ENCODE measurements at places on chromosomes 11 and 22. TPM values are rescaled to one million over a fixed set of nuclear protein-coding genes. Genes with fewer than 3 reads are reported as not detected.
A peak's percentile ranks its signal among the peaks of the same experiment; 100 is the strongest.

- no peak for DNase-seq
These were observed 31.3 kb upstream of the MMP13 start for GRCh38 chr11:102986815-102987214.

- no peak for DNase-seq
These were observed 29.2 kb upstream of the PPARA start for GRCh38 chr22:46121079-46121478.

DNA sequence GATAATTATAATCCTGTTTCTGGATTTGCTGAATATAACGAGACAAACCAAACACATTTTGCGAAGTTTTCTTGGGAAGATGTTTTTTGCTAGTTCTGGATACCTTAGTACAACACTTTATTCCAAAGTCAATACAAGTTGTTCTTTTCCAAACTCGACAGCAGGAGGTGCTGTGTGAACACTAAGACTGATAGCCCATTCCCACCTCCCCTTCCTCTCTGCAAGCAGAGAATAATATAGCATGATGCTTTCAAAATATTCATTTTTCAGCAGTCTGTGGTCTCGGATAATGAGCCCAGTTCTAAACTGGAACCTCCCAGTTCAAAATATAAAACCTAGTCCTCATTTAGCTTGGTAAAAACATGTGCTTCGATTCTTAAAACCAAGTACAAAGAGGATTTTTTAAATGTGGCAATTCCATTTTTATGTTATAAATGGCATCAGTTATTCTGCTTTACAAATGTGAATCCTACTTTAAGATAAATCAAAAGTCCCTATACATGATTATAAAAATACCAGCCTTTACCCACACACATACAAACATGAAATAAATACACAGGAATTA, 129.1 kb downstream of the DCDC1 start:
- peak; percentile 4 for DNase-seq

- no peak for DNase-seq
These were observed 3.1 kb upstream of the PIK3IP1 start for GRCh38 chr22:31295360-31295759.

DNA sequence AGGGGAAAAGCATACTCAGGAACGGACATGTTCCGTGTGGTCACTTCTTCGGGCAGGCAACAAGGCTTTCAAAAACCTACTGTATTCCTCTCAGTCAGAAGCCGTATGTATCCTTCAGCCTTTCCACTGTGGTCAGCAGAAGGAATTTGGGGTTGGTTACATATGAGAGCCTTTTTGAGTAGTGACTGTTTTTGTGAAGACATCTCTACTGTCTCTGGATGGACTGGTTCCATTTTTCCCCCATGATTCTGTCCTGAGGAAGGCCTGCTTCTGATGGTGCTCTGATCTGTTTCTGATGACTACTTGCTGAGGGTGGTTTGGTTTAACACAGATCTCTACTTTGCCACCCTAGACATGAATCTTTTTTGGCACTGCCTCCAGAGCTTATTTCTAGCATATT, 63.7 kb upstream of the HORMAD2 start:
- no peak for DNase-seq

DNA sequence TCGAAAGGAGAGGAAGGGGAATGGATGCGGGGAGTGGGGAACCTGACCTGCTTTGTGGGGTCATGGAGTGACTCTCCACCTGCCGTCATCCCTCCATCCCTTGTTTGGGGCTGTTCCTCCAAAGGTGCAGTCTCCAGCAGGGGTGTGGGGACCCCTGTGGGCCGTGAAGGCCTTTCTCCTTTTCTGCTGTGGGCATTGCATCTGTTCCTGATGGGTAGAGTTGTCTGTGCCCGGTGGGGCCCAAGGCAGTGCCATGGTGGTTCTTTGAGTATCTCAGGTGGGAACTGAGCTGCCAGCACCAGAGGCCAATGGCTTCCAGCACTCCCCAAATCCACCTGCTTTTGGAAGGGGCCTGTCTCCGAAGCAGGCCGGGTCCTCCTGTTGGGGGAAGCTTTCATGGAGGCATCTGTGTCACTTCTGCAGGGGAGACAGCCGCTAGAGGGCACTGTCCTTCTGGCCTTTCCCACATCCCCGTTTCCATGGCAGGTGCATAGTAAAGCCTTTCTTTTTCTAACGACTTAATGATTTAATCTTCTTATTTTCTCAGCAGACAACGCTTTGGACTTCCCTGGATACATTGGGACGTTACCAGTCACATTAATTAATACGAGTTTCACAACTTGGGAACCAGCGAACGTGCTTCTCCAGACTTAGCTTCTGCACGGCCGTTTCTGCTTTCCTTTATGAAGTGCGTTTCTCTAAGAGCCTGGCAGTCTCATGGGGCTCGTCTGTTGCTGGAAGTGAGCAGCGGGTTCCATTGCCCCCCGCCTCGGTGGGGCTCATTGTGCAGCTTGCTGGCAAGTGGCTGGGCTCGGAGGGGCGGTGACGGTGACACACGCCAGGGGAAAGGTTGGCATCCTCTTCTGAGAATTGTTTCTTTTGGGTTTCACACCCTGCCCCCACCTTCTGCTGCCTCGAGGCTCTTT, 57.1 kb downstream of the PARVB start:
- peak; percentile 69 for DNase-seq

Gene SNX32
- total RNA-seq = 4.6 TPM

Gene CHRM1
- not detected for total RNA-seq

Measured in activated T-cell treated with anti-CD3 and anti-CD28 coated beads, Interleukin-2, amount 50 U/mL, for 72 hours (primary cell).